Naive thymus-derived CD8-positive, alpha-beta T cell (primary cell): ENCODE measurements at places on chromosomes 16 and 17. TPM values are rescaled to one million over a fixed set of nuclear protein-coding genes. Genes with fewer than 3 reads are reported as not detected.

Gene CNGB1
- polyA plus RNA-seq = not detected

DNA sequence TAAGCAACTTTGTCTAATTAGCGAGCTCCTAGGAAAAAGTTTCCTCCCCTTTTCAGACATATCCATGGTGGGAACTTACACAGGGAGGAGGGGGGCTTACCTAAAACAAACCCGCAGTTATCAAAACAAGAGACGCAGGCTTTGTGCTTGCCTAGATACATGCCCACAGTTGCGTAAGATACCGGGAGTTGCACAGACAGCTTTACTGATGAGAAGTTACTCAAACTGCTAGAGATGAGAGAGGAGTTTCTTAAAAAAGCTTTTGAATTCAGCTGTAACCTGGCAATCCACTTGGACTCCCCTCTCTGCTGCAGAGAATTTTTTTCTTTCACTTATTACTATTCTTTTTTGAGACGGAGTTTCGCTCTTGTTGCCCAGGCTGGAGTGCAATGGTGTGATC lies 6.8 kb upstream of the ZP2 start:
- DNase-seq = no peak

Gene LITAFD
- not detected for polyA plus RNA-seq

- DNase-seq = no peak
These were observed 139.5 kb downstream of the ZNF423 start for GRCh38 chr16:49716339-49716934.

- no peak for DNase-seq
These were observed 28.4 kb downstream of the MYH3 start for GRCh38 chr17:10628756-10629155.

DNA sequence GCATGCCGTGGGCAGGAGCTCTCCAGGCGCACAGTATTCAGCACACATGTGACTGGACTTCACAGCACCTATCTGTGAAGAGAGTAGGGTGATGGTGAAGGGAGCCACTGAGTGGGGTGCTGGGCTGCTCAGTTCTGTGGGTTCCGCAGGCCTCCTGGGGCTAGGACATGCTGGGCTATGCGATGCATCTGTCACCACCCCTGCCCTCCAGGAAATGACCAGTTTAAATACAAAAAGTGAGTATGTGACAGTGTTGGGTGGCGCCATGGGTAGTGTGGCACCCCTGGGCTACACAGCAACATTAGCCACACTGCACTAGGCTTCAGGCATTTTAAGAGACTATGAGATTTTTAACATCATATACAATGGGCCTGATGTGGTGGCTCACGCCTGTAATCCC lies 28.6 kb downstream of the MYLK3 start:
- DNase-seq = no peak

DNA sequence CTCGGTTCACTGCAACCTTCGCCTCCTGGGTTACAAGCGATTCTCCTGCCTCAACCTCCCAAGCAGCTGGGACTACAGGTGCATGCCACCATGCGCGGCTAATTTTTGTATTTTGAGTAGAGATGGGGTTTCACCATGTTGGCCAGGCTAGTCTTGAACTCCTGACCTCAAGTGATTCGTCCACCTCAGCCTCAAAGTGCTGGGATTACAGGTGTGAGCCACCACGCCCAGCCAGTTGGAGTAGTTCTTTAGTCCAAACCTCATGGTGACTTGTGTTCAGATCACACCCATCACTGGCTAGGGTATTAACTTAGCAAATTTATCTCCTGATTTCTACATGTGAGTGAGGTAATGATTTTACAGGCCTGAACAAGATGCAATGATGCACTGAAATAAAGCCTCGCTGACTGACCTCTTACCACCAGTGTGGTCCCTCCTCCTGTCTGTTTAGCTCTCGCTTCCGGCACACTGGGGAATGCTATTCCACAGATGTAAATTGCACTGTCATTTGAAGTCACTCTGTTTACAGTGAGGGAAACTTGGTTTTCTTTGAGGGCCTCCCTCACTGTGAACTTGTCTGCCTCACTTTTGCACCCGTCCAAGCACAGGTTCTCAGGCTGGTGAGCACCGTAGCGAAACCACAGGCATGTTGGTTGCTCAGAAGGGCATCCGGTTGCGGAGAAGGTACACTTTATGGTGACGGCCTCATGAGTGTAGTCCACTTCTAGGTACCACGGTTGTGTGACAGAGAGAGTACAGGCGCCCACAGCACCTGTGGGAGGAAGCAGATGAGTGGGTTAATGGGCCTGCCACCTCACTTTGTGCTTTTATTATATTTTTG lies 5.5 kb downstream of the IGSF6 start:
- DNase-seq = peak; percentile 52

Gene ENKD1
- 1.5 TPM for polyA plus RNA-seq
